ENCODE measurements at places on chromosomes 2 and 18.

DNA sequence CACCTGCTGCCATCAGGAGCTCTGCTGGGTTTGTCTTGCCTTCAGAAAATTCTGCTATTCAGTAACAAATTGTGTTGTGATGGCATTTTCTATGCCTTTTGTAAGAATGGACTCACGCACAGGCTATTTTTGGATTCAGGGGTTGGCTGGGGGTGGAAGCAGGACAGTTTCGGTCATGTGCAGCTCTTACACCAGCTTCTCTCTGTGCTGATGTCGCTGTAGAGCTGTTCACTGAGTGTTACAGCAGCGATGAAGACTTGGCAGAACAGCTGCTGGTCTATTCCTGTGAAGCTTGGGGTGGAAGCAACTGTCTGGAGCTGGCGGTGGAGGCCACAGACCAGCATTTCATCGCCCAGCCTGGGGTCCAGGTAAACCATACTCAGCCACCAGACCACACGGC, 49.2 kb downstream of the TRPM8 start:
- DNase-seq = no peak

GRCh38 chr18:79248495-79249060, 147.2 kb upstream of the NFATC1 start:
- no peak for DNase-seq

DNA sequence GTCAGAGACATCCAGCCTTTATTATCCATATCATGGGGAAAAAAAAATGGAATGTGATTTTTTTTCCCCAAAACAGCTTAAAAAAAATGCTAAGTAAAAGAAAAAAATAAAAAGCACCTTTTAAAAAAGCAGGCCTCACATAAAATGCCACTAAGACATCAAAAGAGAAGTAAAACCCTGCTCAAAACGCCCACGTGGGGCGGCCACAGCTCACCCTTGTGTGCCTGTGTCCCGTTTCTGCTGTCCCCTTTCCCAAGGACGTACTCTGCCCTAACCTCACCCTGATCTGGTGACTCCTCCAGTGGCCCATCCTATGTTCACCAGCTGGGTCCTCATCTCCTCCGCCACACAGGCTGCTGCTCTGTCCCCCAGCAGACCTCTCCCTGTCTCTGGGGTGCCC, 125.4 kb downstream of the NEDD4L start:
- DNase-seq = no peak

GRCh38 chr18:43650426-43650825, 373.1 kb upstream of the SYT4 start:
- DNase-seq = no peak

GRCh38 chr2:132757676-132758075, 87.7 kb upstream of the LYPD1 start:
- DNase-seq = no peak

DNA sequence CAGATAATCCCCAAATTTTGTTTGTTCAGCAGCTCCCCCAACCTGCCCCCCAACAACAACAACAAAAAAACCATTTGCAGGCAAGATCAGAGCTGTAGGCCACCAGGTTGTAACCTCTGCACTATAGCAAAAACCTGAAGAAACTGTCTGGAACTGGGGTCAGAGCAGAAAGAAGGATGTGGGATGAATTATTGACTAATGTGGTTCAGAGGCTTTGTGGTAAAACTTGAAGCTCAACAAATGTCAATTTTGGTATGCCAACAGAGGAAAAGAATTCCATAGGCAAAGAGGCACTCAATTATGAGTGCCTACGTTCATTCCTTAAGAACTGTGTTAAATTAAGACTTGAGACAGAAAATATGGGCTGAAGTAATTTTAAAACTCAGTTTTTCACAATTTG, 255.1 kb downstream of the STK39 start:
- no peak for DNase-seq

DNA sequence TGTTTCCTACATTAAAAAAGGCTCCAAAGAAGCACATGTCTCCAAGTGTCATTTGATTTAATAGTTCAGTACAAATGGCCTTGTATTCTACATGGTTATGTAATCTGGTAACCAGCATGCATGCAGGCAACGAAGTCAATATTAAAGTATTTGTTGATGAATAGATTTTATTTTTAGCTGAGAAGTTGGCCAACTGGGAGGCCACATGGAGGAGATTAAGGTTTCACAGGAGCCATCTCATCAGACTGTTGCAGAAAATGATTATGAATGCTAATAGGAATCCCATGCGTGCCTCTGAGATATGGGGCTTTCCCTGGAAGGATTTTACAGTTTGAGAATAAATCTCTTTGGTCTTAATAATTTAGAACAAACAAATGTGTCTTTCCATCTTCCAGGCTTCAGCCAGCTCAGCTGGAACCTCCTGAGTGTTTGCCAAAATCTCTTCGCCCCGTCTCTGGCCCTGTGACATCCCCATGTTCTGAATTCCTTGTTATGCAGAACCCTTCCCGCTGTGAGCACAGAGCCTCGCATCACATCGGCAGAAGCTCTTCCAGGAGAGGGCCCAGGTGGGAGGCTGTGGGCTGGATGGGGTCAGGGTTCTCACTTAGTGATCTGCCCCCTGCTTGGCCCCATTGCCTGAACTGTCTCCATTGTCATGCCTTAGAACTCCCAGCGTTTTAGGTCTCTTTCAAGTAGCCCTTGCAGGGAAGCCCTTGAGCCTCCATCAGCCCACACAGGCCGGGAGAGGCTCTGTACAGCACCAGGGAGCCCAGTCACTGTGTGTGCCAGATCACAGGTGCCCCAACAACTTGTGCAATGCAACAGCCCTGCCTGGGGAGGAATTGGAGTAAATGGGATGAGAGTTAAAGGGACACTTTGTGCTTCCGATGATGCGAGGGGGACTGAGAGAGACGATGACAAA, 190.5 kb upstream of the TWIST2 start:
- no peak for DNase-seq

DNA sequence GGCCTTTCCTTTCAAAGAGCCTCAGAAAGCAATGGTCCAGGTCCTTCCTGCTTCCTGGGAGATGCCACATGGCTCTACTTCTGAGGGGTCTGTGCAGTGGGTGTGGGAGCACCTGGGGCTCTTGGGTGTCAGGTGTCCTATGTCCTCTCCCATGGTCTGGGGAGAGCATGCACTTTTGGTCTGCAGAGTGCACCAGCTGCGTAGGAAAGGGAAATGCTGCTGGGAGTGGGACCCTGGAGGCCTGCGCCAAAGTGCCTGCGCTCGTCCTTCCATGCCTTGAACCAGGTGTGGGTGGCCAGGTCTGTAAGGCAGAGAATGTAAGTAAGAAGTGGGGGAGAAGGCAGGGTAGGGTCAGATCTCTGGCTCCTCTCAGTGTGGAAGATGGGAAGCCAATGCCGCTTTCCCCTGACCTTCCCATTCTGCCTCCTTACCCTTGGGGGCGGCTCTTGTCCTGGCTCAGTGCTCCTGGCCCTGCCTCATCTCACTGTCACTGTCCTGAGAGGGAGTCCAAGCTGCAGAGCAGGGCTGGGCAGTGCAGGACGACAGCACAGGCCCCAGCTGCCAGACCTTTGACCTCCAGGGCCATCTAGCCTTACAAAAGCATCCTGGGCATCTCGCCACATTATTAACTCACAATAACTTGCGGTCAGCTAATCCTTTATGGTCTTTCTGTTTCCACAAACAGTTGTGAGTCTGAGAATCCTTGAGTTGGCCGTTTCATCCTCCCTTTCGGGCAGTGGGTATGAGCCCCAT, 6.6 kb upstream of the PROM2 start:
- no peak for DNase-seq

DNA sequence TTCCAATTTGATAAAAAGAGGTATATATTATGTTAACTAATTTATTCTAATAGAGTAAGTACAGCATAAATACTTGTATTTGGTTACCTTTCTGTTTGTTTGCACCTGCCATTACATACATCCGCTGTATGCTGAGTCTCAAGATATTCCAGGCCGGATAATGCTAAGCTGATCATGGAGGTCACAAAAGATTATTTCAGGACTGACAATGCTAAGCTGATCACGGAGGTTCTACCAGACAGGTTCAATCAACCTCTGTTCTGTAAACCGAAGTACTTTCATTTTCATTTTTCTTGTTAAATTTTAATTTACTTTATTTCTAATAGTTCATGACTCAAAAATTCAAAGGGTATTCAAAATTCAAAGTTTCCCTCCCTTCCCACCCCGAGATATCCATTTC, 31.1 kb downstream of the PNO1 start:
- DNase-seq = no peak

DNA sequence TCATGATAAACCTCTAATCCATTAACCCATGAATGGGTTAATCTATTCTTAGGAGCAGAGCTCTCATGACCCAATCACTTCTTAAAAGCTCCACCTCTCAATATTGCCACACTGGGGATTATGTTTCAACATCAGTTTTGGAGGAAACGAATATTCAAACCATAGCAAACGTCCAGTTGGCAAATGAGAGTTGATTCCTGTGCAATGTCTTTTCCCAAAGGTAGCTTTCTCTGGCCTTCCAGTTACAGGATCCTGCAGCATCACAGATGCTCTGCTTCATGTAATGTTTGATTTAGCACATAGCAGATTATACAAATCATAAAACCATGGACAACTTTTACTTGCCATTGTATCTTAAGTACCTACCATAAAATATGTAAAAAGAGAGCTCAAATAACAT, 481.0 kb downstream of the TNS1 start:
- DNase-seq = no peak

GRCh38 chr2:20208476-20208859, 16.5 kb downstream of the SDC1 start:
- DNase-seq = no peak

- no peak for DNase-seq
These were observed 552.3 kb downstream of the TDRD15 start for GRCh38 chr2:21676041-21676440.

DNA sequence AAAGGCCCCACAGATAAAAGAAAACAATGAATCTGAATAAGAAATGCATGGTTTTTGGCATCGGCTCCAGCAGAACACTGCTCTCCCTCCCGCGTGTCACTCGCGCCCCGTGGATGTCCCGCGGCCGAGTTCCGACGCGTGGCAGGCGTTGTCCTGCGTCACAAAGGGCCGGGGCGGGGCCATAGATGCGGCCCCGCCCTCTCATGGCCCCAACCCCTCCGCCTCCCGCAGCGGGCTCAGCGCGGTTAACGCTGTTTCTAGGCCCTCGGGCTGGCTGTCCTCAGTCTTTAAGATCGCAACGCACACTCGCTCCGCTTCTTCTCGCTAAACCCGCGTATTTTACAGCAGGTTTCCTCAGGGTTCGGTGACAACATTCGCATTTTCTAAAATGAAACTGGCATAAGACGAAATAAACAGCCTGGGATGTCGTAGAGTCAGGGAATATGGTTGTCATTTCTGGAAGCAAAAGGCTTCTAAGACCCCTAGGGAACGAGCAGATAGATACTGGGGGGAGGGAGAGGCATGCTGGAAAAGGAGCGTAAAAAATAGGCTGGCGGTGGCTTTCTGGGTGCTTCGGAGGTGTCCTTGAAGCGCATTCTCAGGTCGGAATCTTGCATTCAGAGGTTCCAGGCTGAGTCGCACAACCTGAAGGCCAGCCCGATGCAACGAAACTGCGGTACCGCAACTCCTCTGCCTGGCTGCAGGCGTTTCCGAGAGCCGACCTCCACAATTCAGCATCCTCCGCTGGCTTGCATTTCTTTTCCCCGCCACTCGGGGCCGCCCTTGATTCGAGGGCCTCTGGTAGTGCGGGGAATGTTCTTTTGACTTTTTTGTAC, at the start of gene FKBP7:
Gene FKBP7, minus strand, starts transcription at position 162 of the 836 bp plus-strand sequence. Its CDS starts 101 bp downstream, at position 61.
- DNase-seq = peak; percentile 61

DNA sequence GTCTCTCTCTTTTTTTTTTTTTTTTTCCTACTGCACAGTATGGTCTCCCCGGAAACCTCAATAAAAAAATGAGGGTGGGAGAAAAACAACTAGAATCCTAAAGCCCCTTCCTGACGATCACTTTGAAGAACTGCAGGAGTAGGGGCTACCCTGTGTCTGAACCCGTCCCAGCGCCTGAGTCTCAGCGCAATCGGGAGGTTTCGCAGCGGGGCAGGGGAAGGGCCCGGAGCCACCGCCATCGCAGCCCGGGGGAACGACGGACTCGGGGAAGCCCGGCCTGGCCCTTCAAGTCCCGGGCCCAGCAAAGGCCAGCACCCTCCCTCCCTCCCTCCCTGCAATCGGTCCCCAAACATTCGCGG, 411 bp downstream of the NARS1 start:
- no peak for DNase-seq

- no peak for DNase-seq
These were observed 67.0 kb downstream of the ZEB2 start for GRCh38 chr2:144452989-144453336.

- no peak for DNase-seq
These were observed 54.1 kb downstream of the BAZ2B start for GRCh38 chr2:159562248-159562647.

- no peak for DNase-seq
These were observed 62.8 kb upstream of the AFF3 start for GRCh38 chr2:100205174-100205573.

DNA sequence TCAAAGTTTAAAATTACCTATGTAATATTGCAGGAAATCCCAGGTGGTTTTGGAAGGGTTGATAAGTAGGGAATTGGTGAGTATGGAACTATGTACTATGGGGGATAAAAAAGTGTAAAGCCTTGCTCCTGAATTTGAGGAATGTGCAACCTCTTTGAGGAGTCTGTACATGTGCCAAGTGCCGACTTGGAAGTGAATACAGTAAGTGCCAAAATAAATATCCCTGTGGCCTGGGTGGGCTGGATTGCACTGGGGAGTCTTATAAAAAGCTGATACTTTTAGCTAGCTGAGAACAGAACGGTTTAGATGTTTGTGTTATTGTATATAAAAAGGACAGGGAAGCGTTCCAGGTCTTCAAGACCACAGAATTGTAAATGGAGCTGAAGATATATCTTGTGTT, 317.1 kb upstream of the LRRTM1 start:
- no peak for DNase-seq

GRCh38 chr18:9706081-9706935, 1.8 kb upstream of the RAB31 start:
- DNase-seq = no peak

DNA sequence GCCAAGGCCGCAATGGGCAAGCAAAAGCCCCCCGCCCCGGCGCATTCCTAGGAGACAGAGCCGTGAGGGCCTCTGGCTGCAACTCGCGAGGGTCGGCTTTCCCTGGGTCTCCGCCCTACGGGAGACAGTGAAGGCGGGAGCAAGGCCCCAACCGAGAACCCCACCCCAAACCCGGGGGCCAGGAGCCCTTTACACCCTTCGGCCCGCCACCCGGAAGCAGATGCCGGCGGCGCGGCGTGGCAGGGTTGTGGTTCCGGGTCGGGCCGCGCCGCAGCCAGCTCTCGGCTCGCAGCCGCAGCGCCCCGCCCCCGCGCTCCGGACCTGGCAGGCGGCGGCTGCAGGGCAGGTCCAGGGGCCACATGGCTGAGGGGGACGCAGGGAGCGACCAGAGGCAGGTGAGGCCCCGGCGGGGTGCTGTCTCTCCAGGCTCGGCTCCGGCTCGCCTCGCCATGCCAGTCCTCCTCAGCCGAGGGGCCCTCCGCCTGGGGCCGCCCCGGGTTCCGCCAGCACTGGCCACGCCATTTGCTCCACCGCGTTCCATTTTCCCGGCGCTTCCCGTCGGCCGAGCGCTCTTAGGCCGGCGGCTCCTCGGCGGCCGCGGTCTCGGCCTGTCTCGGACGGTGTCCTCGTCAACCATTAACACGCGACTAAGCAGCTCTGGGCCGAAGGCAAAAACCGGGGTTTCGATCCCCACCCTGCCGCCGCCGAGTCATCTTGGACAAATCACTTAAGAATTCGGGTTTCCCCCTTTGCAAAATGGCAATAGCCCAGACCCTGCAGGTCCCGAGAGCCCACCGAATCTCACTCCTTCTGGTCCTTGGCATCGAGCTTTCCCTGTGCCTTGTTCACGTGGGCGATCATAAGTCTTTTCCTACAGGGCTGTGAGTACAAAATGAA, at the start of gene IMPACT:
Gene IMPACT, plus strand, starts transcription at position 273 of the 897 bp plus-strand sequence. Its CDS starts 87 bp downstream, at position 360.
- peak; percentile 81 for DNase-seq

- no peak for DNase-seq
These were observed 628 bp upstream of the CAPG start for GRCh38 chr2:85410584-85411404.

GRCh38 chr2:154489266-154489858, 209.1 kb upstream of the KCNJ3 start:
- no peak for DNase-seq

Data from hypothalamus (tissue), 51 donors.